ENCODE measurements at places on chromosomes 3 and 15.

- DNase-seq: no peak
Measured at GRCh38 chr3:108202834-108203233, 19.4 kb downstream of the IFT57 start.

DNA sequence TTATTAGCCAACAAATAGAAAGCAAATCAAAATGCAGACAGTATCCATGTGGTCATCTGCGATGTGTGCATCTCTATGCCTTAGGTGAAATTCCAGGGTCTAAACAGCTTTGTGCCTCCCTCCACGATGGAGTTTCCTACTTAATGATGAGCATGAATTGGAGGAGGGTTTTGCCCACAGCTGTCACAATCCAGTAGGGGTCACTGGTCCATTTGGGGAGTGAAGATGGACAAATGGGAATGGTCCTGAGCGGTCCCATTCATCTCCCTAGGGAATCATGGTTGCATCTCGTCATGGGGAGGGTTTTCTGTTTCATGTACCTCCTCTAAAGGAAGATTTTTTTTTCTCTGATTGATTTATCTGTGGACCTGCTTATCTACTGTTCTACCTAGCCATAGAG, 358.0 kb downstream of the PTPRG start:
- no peak for DNase-seq

GRCh38 chr3:150146991-150147761, 176.5 kb upstream of the PFN2 start:
- no peak for DNase-seq

DNA sequence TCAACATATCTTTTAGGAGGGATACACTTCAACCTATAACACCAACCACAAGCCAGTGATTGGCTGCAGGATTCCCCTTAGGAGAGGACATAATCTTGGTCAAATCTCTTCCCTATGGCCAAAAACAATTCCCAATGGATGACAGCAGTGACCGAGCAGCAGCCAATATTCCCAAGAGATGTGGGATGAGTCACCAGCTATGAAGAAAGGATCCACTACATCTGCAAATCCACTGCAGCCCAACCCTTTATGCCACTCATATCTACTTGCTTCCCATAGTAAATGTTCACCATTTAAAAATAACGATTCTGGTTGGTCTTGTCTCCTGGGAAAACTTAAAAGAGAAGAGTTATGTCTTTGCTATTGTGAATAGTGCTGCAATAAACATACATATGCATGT, 4.5 kb upstream of the IQCF5 start:
- DNase-seq: no peak

DNA sequence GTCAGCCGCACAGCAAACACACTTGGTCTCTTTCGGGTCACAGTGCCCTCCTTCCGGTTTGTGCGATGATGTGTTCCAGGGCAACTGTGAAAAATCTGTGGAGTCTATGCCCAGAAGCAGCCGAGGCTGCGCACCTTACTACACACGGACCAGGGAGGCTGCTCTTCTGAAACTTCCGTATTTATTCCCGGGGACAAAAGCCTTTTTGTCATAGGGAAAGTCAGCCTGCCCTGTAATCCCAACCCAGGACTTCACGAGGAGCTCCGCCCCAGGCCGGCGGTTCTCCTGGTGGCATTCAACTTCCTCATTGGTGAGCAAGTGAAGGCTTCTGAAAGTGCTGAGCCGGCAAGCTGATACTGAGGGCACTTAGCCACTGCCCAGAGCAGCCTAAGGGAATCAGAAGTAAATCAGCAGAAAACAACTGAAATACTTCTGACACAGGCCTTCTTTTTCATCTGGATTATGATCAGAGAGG, 126.5 kb downstream of the FMN1 start:
- DNase-seq: peak; percentile 52

GRCh38 chr3:147881933-147882332, 472.8 kb downstream of the ZIC1 start:
- no peak for DNase-seq

GRCh38 chr3:9067352-9067975, 104.2 kb upstream of the RAD18 start:
- DNase-seq: no peak

DNA sequence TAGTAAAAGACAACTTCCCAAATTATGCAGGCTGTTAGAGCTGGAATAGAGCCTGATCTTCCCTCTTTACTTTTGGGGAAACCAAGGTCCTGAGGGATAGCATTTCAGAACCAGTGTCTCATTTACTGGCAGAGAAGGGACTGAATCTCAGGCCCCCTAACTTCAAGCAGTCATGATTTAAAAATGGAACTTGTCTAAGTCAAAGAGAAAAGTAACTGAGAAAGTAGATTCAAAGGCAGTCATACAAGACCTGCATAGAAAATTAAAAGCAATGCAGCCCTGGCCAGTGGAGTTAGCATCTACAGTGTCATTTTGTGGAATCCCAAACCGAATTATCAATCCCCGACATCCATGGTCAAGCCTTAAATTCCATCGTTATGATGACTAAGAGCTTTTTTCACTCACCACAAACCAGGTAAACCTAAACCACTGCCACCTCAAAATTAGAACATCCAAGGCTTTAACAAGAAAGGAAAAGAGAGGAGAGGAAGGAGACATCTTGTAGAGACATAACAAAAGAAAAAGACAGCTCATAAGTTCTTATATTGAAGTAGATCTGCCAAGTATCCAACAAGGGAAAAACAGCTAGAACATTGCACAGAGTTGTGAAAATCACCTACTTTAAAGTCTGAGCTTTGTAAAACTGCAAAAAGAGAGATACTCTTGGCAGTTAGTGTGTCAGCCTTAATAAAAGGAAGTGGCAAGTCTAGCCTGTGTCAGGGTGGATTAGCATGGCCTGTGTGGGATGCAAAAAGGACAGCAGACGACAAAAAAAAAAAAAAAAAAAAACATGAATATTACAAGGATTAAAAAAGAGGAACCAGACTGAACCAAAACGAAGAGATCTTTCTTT, 54.1 kb upstream of the CCR2 start:
- DNase-seq: no peak

DNA sequence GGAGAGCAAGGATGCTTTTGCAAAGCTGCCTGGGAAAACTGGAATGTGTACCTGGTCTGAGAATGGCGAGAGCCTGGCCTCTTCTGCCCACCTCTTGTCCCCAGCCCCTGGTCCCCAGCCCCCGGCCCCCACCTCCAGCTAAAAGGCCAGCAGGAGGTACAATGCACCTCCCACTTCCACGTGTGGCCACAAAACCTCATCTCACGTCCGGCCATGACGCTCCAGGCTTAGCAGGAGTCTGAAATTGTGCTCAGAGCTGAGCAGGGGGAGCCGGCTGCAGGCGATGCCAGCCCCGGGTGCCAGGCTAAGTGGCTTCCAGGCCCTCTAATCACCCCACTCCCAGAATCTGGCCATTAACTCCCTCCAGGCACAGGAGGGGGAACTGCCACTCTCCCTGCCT, 83.1 kb upstream of the PRR20G start:
- DNase-seq: no peak

GRCh38 chr3:187403768-187404288, 35.6 kb downstream of the RTP4 start:
- no peak for DNase-seq

- DNase-seq: no peak
Measured at GRCh38 chr15:95565690-95566089, 764.8 kb upstream of the NR2F2 start.

DNA sequence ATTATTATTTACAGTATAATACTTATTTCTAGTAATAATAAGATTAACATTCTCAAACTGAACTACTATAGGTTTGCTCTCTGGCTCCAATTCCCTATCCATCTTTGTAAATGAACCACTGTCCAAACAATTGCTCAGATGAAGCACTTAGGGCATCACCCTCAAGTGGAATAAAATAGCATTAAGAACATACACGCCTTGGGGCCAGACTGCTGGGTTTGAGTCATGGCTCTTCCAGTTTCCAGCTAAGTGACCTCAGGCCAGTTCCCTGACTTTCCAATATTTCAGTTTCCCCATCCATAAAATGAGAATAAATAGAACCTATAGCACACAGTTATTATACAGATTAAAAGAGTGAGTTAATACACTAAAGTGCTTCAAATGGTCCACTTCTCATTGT, 507.2 kb downstream of the MAGI1 start:
- DNase-seq: no peak

- no peak for DNase-seq
Measured at GRCh38 chr3:51434746-51435327, 43.8 kb downstream of the RBM15B start.

DNA sequence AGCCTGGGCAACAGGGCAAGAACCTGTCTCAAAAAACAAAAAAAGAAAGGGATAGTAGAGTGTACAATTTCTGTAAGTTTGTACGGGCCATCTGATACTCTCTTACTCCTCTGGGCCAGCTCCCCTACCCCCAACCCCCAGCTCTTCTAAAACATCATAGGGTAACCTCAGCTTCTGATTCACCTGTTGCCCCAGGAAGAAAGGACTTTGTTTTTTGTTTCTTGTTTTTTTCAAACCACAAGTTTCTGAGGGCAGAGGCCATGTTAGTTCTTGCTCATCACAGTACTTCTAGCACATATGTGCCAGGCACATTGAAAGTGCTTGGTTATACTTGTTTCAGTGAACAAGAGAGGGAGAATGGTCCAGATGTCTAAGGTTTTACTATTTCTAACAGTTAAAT, 20.2 kb downstream of the ATOSA start:
- DNase-seq: no peak

- no peak for DNase-seq
Measured at GRCh38 chr3:12809435-12809834, 13.0 kb downstream of the CAND2 start.

GRCh38 chr3:129291236-129291886, 12.7 kb downstream of the HMCES start:
- DNase-seq: no peak

DNA sequence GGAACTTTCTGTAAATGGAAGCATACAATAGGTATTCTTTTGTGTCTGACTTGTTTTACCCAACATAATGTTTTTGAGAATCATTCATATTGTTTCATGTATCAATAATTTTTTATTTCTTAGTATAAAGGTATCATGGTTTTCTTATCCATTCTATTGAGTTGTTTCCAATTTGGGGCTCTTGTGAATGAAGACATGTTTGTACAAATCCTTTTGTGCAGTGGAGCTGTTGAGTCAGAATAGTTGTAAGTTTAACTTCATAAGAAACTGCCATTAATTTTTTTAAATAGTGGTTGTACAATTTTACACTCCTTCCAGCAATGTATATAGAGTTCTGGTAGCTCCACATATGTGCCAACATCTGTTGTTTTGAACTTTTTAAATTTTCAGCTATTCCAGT, 59.2 kb upstream of the THSD4 start:
- no peak for DNase-seq

DNA sequence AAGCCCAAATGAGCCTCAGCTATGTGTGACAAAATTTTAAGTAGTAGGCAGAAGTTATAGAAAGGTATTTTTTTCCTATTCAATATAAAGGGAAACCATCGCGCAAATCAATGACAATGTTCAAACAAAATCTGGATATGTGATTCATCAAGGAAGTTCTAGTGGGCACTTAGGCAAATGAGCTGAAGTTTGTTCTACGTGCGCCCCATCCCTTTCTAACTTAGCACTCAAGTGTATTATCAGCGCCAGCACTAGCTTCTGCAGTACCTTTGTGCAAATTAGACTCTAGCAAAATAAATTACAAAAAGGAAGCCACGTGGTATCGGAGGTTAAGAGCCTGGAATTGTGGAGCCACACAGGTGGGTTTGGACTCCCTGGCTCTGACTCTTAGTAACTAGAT, 91.1 kb downstream of the TBL1XR1 start:
- DNase-seq: no peak

- DNase-seq: no peak
Measured at GRCh38 chr3:69353088-69353478, 32.8 kb downstream of the FRMD4B start.

DNA sequence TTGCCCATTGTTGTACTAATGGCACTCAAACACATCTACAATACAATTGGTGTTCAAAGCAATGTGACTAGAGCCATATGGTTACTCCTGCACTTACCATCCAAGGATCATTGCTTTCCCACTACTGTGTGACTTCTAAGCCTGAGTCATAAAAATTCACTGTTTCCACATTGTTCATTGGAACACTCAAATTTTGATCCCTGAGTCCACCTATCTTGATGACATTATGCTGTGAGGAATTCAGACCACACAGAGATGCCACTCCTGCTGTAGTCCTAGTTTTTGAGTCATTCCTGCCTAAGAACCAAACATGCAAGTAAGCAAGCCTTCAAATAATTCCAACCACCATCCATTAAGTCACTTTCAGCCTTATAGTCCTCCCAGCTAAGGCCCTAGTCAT, 176.2 kb downstream of the EFHB start:
- no peak for DNase-seq

DNA sequence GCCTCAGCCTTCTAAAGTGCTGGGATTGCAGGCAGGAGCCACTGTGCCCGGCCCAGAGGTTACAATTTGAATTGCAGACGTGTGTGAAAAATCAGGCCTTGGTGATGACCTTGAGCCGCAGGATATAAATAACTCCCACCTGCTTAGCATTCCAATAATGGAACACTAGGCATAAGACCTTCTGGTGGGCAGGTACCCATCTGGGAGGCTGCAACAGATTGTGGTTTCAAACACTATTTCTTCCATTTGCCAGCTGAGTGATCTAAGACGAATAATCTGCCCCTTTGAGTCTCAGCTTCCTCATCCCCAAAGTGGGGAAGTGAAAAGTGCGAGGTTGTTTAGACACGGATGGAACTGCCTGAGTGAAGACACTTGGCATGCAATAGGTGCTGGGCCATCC, 47.7 kb upstream of the HERC1 start:
- DNase-seq: no peak

DNA sequence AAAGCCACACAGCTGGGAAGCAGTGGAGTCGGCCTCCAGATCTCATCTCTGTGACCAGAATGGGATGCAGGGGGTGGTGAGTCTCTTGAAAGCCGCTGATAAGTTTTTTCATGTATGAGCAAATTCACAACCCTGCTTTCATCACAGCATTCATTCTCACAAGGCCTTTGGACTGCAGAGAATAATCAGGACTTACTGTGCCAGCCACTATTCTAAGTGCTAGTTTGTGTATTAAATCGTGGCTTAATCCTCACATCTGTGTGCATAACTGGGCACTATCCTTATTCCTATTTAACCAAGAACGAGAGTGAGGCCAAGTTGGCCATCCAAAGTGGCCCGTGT, 64.2 kb upstream of the POLG start:
- no peak for DNase-seq

DNA sequence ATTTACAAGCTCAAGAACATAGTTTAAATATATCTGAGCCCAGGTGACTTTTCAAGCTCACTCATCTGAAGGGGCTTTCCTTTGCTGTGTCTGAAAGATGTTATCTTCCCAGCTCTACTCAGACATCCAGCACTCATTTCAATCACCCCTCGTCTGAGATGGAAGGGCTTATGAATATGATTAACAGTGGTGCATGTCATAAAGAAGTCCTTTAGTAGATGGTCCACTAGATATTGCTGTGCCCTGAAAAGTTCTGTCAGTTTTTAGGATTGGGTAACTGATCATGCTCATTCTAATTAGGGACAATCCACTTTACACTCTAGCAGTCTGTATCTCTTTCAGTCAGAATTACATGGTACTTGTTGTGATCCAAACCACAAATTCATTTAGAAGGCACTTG, 28.3 kb downstream of the RETNLB start:
- DNase-seq: no peak

GRCh38 chr3:78913711-78914110, 854.1 kb downstream of the ROBO1 start:
- DNase-seq: no peak

- no peak for DNase-seq
Measured at GRCh38 chr15:41241221-41241964, 10.3 kb downstream of the CHP1 start.

GRCh38 chr15:51279391-51279790, 59.0 kb downstream of the CYP19A1 start:
- no peak for DNase-seq
